ENCODE measurements at places on chromosomes 16 and 17.

DNA sequence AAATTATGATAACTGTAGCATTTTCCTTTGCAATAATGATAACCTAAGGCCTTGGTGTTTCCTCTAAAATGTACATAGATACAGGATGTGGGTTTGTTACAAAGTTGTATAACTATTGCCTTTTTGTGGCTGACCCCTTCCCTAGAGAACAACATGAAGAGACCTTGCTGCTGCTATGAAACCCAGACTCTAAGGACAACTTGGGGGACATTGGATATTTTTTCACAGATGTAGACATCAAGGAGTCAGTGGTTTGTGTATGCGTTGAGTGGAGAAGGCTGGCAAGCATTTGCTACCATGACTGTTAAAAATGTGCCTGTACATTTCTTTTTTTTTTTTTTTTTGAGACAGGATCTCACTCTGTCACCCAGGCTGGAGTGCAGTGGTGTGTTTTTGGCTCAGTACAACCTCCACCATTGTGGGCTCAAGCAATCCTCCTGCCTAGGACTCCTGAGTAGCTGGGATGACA lies 12.3 kb downstream of the HMOX2 start:
- no peak for DNase-seq

- peak; percentile 97 for DNase-seq
Observed at GRCh38 chr16:78099271-78100111, at the start of gene WWOX. Gene WWOX, plus strand, starts transcription at chr16:78099654.

DNA sequence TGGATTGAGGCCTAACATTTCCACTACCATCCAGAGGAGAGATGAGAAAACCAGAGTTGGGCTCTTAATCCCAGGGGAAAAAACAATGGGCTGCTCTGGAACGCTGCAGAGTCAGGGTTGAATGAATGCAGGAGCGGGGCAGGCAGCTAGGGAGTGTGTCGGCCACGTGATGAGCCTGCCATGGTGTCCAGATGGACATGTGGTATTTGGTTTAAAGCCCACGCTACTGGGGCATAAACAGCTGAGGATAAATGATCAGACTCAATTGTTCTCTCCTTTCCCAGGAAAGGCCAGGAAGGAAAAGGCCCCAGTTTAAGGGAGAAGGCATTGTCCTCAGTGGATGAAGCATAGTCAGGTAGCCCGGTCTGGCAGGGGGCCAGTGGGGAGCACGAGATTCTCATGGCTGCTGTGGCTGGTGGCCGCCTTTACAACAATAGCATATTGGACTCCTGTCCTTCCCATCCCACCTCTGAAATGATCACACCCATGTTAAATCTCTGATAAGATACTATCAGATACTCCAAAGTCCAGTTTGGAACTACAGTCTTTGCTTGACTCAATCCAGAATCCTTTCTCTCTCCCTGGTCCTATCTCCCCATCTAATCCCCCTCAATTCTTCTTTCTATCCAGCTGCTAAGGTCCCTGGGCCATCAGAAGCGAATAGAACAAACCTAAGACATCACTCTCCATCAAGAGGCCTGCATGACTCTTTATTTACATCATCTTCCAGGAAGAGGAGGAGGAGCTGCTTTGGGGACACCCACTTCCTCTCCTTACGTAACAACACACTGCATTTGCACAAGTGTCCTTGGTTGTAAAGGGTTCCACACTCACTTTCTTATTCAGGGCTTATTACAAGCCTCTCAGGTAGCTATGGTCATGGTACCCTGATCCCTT lies 20.4 kb downstream of the CA4 start:
- DNase-seq: no peak

DNA sequence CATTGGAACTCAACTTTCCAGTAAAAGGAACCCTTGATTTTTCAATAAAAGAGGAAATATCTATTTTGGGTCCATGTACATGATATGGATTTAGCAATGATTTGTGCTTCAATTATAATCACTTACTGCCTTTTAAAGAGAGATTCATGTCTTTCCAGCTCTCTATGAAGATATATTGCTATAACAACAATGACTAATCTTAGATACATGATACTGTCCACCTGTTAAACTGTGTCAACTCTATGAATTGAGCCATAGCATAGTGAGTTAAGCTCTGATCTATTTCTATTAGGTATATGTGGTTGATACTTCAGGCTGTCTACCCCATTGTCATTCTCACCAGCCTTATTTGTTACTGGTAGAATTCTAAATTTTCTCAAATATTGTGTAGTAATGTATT lies 15.0 kb upstream of the MPHOSPH6 start:
- no peak for DNase-seq

DNA sequence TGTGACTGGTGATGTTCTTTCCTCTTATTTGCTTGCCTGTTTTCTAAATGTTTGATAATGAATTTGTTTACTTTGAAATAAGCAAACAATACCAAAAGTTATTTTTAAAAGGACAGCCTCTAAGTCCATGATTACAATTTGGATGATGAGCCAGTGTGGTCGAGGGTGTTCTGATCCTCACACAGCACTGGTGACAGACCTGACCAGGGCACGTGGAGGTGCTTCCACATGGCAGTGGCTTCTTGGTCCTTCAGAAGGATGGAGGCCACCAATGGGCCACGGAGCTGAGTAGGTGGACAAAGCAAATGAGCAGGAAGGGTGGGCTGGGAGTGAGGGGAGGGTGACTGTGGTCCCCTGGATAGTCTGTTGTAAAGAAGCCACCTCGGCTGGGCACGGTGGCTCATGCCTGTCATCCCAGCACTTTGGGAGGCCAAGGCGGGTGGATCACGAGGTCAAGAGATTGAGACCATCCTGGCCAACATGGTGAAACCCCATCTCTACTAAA lies 4.2 kb upstream of the TEX19 start:
- DNase-seq: no peak

- no peak for DNase-seq
Observed at GRCh38 chr17:63113167-63113566, 147.1 kb downstream of the TANC2 start.

All from T-helper 1 cell (primary cell).